ENCODE measurements at places on chromosomes 5 and 9. TPM values are rescaled to one million over a fixed set of nuclear protein-coding genes. Genes with fewer than 3 reads are reported as not detected.

ZCCHC7 gene
- total RNA-seq, result 14.1 TPM

ABO gene
- 1.2 TPM for total RNA-seq

OGN gene
- total RNA-seq, result not detected

ADAMTS19 gene
- total RNA-seq, result not detected

GRCh38 chr5:180467028-180467975, 26.9 kb upstream of the CNOT6 start:
- DNase-seq, result peak; percentile 44
- H3K27ac ChIP-seq, result no peak overlapping the region
- no peaks in the 10 kb centered on the region for H3K4me1 ChIP-seq
- no peaks in the 10 kb centered on the region for H3K27me3 ChIP-seq
- H3K4me3 ChIP-seq, result no peak overlapping the region
- H3K36me3 ChIP-seq, result no peaks in the 10 kb centered on the region

GRCh38 chr5:116410336-116410890, 164.2 kb downstream of the SEMA6A start:
- H3K27me3 ChIP-seq, result no peaks in the 10 kb centered on the region
- H3K4me3 ChIP-seq, result no peak overlapping the region
- no peak overlapping the region for H3K27ac ChIP-seq

DNA sequence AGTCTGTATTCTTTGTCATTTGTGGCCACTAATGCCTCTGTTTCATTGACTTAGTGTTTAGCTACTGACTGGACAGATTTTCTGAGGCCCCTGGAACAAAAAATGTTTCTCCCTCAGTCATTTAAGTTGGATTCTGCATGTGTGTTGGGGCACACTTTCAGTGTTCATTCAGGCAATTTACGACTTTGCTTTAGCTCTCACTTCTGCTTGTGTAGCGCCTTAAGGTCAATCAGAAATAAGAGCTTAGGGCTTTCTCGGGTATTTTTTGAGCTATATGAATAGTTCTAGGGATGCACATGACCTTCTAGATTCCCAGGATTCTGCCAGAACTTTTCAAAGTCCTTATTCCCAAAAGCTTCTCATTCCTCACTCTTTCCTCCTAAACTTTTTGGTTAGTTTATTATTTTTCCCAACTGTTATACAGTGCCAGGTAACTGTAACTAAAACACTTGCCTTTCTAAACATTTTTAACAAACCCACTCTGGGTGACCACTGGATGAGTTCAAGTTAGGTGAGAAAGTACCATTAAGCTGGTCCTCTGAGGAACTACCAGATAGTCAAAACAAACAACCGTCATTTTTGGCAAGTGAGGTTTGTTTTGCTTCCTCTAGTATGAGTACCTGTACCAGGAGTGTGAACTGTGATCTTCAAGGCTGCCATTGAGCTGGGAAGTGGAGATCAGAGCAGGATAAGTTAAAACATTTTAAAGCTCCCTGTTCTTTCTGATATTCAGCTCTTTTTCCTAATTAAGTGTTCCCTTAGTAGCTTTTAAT, 571.3 kb upstream of the TLE4 start:
- no peak overlapping the region for H3K27ac ChIP-seq
- H3K4me1 ChIP-seq, result no peaks in the 10 kb centered on the region
- no peak for DNase-seq

- H3K4me3 ChIP-seq, result no peak overlapping the region
- DNase-seq, result no peak
- H3K36me3 ChIP-seq, result no peaks in the 10 kb centered on the region
- no peaks in the 10 kb centered on the region for H3K4me1 ChIP-seq
- peaks cover 8% of the 10 kb centered on the region for H3K27me3 ChIP-seq
Observed at GRCh38 chr9:68532131-68532530, 8.6 kb downstream of the TMEM252 start.

DNA sequence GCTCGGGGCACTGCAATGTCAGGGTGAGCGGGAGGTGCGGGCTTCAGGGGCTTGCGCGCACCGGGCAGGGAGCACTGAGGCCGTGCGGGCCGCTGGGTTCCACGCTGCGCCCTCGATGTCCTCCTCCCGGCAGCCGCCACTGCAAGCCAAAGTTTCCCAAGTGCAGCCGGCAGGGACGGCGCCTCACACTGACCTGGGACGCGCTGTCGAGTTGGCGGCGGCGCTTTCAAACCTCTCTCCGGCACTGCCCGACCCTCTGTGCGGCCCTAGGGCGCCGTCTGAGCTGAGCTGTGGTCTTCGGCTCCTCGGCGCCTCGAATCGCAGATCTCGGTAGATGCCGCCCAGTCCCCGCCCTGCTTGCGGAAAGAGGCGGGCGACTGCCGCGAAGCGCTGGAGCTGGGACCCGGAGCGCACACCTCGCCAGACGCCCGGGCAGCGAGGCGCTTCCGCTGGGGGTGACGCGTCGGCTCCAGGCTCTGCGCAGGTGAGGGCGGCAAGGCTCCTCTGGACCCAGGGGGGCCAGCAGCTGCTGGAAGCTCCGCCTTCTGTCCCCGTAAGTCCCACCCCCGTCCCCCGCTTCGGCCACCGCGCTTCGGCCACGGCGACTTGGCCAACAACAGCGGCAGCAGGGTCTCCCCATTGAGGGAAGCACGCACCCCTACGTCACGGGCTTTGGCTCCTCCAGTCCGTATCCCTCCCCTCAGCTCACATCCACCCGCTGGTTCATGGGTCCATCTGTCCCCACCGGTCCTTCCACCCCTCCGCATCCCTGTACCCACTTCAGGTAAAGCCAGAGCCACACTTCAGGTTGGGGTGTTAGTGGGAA, at the start of gene ANKRD34B:
Gene ANKRD34B, minus strand, starts transcription at position 320 of the 826 bp plus-strand sequence. CDS start 10,261 bp downstream, outside the sequence.
- H3K4me3 ChIP-seq, result no peak within 1 kb of the TSS
- no peaks in the 10 kb centered on the region for H3K27me3 ChIP-seq
- H3K36me3 ChIP-seq, result no peaks in the 10 kb centered on the region
- H3K4me1 ChIP-seq, result peaks cover 10% of the 10 kb centered on the region
- no peak within 1 kb of the TSS for H3K27ac ChIP-seq

GRCh38 chr9:133979273-133979920, 12.7 kb downstream of the VAV2 start:
- H3K27me3 ChIP-seq, result no peaks in the 10 kb centered on the region
- no peaks in the 10 kb centered on the region for H3K4me1 ChIP-seq
- no peak overlapping the region for H3K27ac ChIP-seq
- DNase-seq, result no peak
- H3K4me3 ChIP-seq, result no peak overlapping the region

DNA sequence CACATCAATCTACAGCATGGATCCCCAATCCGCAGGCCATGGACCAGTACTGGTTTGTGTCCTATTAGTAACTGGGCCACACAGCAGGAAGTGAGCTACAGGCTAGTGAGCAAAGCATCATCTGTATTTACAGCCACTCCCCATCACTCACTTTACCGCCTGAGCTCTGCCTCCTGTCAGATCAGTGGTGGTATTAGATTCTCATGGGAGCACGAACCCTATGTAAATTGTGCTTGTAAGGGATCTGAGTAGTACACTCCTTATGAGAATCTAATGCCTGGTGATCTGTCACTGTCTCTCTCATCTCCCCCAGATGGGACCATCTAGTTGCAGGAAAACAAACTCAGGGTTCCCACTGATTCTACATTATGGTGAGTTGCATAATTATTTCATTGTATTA, 212.7 kb upstream of the FAM174A start:
- H3K4me3 ChIP-seq, result no peak overlapping the region
- no peak for DNase-seq
- H3K4me1 ChIP-seq, result no peaks in the 10 kb centered on the region

DNA sequence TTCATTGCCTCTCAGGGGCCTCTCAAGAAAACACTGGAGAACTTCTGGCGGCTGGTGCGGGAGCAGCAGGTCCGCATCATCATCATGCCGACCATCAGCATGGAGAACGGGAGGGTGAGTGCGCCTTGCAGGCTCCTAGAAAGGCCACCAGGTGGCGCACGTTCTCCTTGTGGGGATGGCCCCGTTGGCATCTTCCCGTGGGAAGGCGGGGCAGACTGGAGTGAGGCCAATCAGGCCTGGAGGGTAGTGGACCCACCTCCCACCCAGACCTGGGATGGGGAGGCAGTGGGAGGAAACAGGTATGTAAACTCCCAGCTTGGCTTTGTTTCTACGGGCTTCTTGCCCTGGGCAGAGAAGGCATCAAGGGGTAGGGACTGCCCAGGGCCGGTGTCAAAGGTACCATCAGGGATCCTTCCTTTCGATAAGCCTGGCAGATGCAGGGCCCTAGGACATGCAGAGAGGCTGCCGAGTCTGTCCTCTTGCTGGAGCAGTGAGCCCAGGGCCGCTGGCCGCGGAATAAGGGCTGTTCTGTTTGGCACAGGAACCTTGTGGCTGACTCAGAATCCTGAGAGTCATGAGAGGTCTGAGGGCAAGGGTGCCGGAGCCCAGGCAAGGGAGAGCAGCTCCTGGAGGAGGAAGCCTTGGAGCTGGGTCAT, 18.9 kb upstream of the SPTLC1 start:
- H3K27me3 ChIP-seq, result 0 out of 2 replicates have a peak, but pooled peaks cover 10% of the 10 kb centered on the region
- peak; percentile 66 for DNase-seq
- H3K4me3 ChIP-seq, result no peak overlapping the region
- no peaks in the 10 kb centered on the region for H3K4me1 ChIP-seq

DNA sequence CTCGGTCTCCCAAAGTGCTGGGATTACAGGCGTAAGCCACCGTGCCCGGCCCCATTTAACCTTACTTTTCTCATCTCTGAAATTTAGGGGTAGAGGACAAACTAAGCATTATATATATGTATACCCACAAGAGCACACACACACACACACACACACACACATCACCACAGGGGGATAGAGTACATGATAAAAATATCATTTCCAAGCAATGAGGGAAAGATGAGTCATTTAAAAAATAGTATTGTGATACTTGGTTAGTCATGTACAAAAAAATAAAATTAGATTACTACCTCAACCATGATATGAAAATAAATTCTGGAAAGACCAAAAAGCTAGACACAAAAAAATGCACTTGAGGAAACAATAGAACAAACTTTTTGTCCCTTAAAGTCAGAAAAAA, 67.2 kb downstream of the CDH18 start:
- DNase-seq, result no peak
- no peaks in the 10 kb centered on the region for H3K36me3 ChIP-seq
- H3K4me3 ChIP-seq, result no peak overlapping the region
- no peaks in the 10 kb centered on the region for H3K4me1 ChIP-seq
- no peaks in the 10 kb centered on the region for H3K27me3 ChIP-seq

DNA sequence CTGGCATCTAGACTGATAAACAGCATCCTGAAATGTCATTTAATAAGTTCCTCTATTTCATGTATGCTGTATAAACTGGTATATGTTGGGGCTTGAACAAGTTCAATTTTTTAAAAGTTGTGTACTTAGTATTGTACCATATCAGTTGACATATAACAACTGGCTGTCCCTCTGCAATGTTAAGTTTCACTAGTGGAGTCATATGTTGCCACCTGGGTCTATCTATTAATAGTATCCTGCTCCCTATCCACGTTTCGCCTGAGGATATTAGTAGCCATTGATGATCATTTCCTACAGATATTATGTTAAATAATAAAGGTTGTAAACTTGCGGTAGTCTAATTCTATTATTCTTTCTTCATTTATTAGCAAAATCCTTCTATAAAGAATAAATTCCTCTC, 177.6 kb downstream of the RFX3 start:
- no peak for DNase-seq
- no peaks in the 10 kb centered on the region for H3K27me3 ChIP-seq
- no peak overlapping the region for H3K27ac ChIP-seq
- H3K36me3 ChIP-seq, result no peaks in the 10 kb centered on the region
- no peak overlapping the region for H3K4me3 ChIP-seq

DNA sequence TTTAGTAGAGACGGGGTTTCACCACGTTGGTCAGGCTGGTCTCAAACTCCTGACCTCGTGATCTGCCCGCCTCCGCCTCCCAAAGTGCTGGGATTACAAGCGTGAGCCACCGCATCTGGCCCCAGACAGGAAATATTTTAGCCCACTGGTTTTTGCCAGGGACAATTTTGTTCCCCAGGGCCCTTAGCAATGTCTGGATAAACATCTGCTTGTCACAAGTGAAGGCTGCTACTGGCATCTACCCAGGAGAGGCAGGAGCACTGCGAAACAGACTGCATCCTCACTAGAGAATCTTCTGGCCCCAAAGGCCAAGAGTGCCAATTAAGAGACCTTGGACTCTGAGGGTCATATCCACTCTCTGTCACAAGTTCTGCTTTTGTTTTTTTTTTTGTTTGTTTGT, 2.4 kb upstream of the TPRN start:
- no peak overlapping the region for H3K27ac ChIP-seq
- no peaks in the 10 kb centered on the region for H3K36me3 ChIP-seq
- no peak overlapping the region for H3K4me3 ChIP-seq
- no peaks in the 10 kb centered on the region for H3K27me3 ChIP-seq
- peaks cover 44% of the 10 kb centered on the region for H3K4me1 ChIP-seq
- DNase-seq, result no peak

DNA sequence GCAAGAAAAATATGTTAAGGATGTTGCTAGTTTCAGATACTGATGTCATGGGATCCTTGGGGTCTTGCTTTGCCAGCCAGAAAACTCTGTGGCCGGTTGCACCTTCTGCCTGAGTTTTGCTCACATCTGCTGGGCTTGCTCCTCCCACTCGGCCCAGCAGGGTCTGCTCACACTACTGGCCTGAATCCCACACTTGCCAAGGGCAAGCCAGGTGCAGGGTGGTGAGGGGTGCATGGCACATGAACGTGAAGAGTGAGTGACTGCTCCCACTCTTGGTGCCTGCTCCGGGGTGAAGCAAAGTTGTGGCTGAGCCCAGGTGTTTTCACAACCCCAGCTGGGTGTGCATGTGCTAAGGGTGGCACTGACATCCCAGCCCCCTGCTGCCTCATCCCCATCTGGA, 83.1 kb upstream of the STARD4 start:
- no peak for DNase-seq
- no peaks in the 10 kb centered on the region for H3K4me1 ChIP-seq
- H3K27me3 ChIP-seq, result no peaks in the 10 kb centered on the region

- peak overlapping the region; percentile 61 for H3K27ac ChIP-seq
- H3K4me3 ChIP-seq, result no peak overlapping the region
- peaks cover 49% of the 10 kb centered on the region for H3K4me1 ChIP-seq
- H3K36me3 ChIP-seq, result no peaks in the 10 kb centered on the region
- DNase-seq, result no peak
- no peaks in the 10 kb centered on the region for H3K27me3 ChIP-seq
Observed at GRCh38 chr9:116190637-116191396, 37.2 kb downstream of the PAPPA start.

Data from PC-9 (cell line).